CD4-positive, CD25-positive, alpha-beta regulatory T cell (primary cell): ENCODE measurements at places on chromosomes 3 and 15. TPM values are rescaled to one million over a fixed set of nuclear protein-coding genes. Genes with fewer than 3 reads are reported as not detected.
A peak's percentile ranks its signal among the peaks of the same experiment; 100 is the strongest.

Gene CCDC54
- polyA plus RNA-seq, result not detected

Gene ABI3BP
- 0.07 TPM for polyA plus RNA-seq

Gene ARHGAP31
- polyA plus RNA-seq, result 2.6 TPM

Gene RASGRP1
- polyA plus RNA-seq, result 74.5 TPM

Gene TM4SF1
- not detected for polyA plus RNA-seq

Gene PDZRN3
- not detected for polyA plus RNA-seq

Gene OR5AC2
- polyA plus RNA-seq, result not detected

Gene ARNT2
- polyA plus RNA-seq, result not detected

Gene HRH1
- not detected for polyA plus RNA-seq

Gene CGNL1
- polyA plus RNA-seq, result not detected

Gene SYNM
- polyA plus RNA-seq, result not detected

Gene CKMT1B
- not detected for polyA plus RNA-seq

Gene SAMMSON
- polyA plus RNA-seq, result not detected

Gene TF
- not detected for polyA plus RNA-seq

Gene PARL
- 116 TPM for polyA plus RNA-seq

Gene C3orf49
- not detected for polyA plus RNA-seq

Gene P2RY12
- polyA plus RNA-seq, result not detected

GRCh38 chr3:150426292-150426691 lies 18.2 kb downstream of the TSC22D2 start:
- DNase-seq, result no peak

- peak; percentile 5 for DNase-seq
Measured at GRCh38 chr3:126984391-126985131, 1.6 kb downstream of the PLXNA1 start.

DNA sequence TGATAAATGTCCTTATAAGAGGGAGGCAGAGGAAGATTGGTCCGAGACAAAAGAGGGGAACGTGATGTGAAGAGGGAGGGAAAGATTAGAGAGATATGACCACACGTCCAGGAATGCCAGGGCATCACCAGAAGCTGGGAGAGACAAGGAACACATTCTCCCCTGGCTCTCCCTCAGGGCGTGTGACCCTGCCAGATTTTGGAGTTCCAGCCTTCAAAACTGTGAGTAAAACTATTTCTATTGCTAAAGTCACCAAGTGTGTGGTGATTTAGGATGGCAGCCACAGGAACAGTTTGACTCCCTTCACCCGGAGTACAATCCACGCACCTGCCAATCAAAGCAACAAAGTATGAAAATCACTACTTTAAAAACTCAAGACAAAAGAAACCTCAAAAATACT lies 32.1 kb upstream of the TJP1 start:
- DNase-seq, result no peak

DNA sequence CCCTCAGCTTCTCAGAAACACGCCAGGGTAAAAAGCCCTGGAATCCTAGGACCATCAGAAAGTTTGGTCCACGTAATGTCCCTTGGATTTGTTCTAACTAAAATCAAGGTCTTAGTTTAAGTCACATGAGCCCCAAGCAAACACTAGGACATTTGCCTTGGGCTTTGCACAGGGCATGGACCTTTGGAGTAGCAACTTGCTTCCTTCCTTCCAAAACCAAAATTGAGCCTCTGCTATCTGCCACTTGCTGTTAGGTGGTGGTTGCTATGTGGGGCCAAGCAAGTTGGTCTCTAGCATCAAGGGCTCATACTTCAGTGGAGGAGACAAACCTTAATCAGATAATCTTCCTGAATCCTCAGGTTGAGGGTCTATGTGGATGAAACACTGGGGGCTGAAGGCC lies 4.0 kb upstream of the DAG1 start:
- no peak for DNase-seq

- peak; percentile 49 for DNase-seq
Measured at GRCh38 chr3:41960826-41961750, 815 bp downstream of the ULK4 start.

GRCh38 chr3:184659797-184660301 lies 52.0 kb downstream of the MAGEF1 start:
- no peak for DNase-seq

GRCh38 chr3:195001961-195002861 lies 268.7 kb downstream of the XXYLT1 start:
- peak; percentile 11 for DNase-seq

DNA sequence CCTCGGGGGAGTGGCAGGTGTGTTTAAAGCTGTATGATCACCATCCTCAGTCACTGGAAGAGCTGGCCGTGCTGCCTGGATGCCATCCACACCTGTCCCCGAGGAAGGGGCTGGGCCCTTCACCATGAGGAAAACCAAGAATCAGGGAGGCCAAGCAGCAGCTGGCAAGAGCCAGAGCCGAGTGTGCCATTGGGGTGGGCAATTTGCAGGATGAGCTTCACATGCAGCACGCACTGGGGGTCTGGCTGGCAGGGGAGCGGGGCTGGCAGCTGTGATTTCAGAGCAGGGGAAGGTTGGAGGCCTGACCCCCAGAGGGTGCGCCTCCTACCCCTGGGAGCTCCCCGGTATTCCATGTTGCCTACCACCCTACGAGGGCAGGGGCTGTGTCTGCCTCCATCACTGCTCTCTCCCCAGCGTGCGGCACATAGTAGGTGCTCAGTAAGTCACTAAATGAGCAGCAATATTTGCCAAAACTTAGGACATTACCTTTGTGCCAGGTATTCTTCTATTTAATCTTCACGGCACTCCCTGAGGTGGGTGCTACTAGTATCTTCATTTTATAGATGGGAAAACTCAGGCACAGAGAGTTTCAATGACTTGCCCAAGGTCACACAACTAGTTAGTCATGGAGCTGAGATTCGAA lies 30.3 kb upstream of the IQSEC1 start:
- DNase-seq, result no peak

- no peak for DNase-seq
Measured at GRCh38 chr15:47598996-47599395, 118.3 kb upstream of the SEMA6D start.

DNA sequence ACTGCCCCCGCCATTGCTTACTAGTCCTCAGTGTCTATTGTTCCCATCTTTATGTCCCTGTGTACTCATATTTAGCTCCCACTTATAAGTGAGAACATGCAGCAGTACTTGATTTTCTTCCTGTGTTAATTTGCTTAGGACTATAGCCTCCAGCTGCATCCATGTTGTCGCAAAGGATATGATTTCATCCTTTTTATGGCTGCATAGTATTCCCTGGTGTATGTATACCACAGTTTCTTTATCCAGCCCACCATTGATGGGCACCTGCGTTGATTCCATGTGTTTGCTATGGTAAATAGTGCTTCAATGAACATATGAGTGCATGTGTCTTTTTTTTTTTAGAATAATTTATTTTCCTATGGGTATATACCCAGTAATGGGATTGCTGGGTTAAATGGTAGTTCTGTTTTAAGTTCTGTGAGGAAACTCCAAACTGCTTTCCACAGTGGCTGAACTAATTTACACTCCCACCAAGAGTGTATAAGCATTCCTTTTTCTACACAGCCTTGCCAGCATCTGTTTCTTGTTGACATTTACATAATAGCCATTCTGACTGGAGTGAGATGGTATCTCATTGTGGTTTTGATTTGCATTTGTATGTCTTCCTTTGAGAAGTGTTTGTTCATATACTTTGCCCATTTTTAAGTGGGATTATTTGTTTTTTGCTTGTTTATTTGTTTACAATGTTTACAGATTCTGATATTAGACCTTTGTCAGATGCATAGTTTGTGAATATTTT lies 53.7 kb downstream of the GALK2 start:
- no peak for DNase-seq

- DNase-seq, result no peak
Measured at GRCh38 chr3:126050626-126051025, 33.3 kb downstream of the SLC41A3 start.

DNA sequence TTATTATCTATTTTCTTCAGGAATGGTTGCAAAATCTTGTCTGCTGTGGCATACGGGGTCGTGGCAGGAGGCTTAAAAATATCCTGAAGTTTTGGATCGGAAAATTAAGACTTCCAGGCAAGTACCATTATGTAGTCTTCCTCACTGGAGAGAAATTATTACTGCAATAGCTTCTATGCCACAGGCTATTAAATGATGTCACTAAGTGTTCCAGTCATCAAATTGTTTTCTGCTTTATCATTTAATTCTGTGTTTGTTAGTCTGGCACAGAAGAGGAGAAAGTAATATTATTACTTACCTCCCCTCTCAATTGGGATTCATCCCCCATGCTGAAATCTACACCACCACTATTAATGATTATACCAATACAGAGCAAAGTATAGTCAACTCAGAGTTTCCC lies 378.2 kb upstream of the ALCAM start:
- no peak for DNase-seq

- no peak for DNase-seq
Measured at GRCh38 chr3:188568736-188569135, 414.8 kb downstream of the LPP start.

GRCh38 chr3:157549498-157549897 lies 46.3 kb upstream of the VEPH1 start:
- no peak for DNase-seq

- no peak for DNase-seq
Measured at GRCh38 chr3:12449889-12450682, 34.2 kb upstream of the TSEN2 start.

- peak; percentile 41 for DNase-seq
Measured at GRCh38 chr15:20340931-20341661, 200.5 kb downstream of the GOLGA6L6 start.

- DNase-seq, result no peak
Measured at GRCh38 chr3:143445118-143445517, 325.5 kb downstream of the CHST2 start.

DNA sequence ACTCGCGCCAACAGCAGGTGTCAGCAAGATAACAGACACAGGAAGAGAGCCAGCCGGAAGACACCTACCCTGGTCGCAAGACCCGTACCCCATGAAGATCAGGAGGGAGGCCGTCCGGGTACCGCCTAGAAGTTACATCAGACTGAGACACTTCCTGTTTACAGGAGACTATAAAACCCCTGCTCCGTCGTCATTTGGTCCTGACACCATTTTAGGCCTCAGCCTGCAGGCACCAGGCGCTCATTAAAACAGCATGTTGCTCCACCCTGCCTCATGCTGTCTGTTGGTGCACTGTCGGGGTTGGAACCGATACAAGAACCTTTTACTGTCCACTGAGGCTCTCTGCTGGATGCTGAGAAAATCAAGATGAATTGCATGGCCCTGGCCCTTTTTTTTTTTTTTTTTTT lies 15.6 kb upstream of the PRTG start:
- DNase-seq, result no peak

DNA sequence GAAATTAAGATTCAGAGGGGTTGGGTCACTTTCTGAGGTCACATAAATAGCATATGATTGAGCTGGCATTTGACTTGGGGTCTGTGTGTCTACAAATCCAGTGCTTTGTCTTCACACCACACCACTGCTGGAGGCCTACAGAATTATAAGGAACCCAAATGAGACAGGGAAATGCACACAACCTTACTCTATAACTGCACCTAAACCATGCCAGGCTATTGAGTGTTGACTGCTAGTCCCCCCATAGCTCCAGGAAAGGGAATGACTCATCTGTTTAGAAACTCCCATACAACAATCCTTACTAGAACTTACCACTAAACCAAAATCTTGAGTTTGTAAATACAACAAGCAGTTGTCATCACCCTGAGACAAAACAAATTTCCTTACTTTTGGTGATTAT lies 16.9 kb upstream of the TSC22D2 start:
- no peak for DNase-seq

DNA sequence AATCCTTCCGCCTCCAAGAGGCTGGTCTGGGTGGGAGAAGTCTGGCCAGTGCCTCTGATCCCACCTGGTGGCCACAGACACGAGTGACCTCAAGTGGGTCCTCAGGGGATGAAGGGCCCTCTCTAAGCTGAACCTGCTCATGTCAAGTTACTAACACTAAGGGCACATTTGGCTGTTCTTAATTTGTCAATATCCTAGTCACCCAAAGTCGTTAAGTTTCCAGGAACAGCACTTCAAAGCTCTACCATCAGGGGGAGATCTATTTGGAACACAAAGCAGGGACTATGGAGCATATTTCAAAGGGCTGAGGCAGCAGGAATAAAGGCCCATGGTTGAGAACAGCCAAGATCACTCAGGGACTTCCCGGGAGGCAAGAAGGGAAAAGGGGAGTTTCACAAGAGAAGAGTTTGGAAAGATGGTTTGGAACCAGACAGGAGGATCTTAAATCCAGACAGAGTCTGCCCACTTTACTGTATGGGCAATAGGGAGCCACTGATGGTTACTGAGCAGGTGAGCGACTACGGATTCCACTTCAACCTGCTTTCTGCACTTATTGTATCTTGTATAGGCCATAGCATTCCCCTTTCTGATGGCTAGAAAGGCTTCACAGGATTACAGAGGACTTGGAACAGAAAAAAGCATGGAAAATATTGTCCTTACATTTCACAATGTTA lies 13.7 kb downstream of the OXTR start:
- no peak for DNase-seq

GRCh38 chr15:33119273-33119672 lies 75.2 kb downstream of the FMN1 start:
- no peak for DNase-seq

DNA sequence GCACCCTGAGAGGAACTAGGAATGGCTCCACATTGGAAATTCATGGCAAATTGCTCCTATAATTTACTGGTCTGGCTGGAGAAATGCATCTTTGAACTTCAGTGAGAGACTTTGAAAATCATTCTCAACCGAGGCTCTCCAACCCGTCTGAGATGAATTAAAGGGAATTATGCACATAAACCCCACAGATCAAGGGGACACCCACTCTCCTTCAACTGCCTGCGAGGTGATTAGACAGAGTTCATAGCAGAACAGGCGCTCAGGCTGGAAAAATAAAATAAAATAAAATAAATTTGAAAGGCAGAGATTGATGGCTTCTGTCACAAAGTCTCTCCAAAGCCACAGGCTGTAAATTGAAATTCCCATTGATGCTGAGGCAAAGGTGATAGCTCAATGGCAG lies 37.7 kb downstream of the MEGF11 start:
- no peak for DNase-seq

- DNase-seq, result no peak
Measured at GRCh38 chr3:24315971-24316370, 178.7 kb downstream of the THRB start.

GRCh38 chr3:133574260-133574881 lies 885 bp downstream of the CDV3 start:
- peak; percentile 63 for DNase-seq

GRCh38 chr3:128297401-128298138 lies 144.3 kb downstream of the EEFSEC start:
- no peak for DNase-seq

DNA sequence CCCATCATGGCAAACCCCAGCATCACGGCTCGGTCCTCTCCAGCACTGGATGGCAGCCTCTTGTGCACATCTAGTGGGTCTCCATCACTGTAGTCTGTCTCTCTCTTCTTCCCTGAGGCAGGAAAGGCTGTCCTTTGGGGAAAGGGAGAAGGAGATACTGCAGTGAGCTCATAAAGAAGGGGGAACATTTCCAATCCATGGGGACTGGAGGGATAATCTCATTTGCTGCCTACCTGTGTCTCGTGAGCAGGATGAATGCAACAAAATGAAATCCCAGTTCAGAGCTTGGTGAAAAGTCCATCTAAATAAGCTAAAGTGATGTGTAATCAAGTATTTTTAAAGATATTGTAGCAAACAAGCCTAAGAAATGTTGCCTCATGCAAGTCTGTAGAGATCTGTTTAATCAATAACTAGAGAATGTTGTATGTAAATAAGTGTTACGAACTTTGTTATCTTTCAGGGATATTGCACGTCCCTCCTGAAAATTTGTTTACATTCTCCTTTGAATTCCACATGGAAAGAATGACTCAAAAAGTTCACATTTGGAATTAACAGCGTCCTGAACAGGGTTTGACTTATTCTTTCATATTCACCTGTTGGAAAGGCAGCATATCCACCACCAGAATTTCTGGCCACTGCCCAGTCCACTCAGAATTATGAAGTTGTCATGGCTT lies at the start of gene KCNMB3:
KCNMB3 (minus strand) TSS at position 312 of the 674 bp plus-strand sequence; CDS start at position 188, 124 bp downstream.
- DNase-seq, result no peak

- DNase-seq, result no peak
Measured at GRCh38 chr3:149080699-149081091, 5.6 kb downstream of the HLTF start.
